Neural crest cell (in vitro differentiated cells): ENCODE measurements at places on chromosomes 4 and X.

GRCh38 chr4:140237616-140238350 is 83.8 kb upstream of the MAML3 start:
- DNase-seq: peak; percentile 63

DNA sequence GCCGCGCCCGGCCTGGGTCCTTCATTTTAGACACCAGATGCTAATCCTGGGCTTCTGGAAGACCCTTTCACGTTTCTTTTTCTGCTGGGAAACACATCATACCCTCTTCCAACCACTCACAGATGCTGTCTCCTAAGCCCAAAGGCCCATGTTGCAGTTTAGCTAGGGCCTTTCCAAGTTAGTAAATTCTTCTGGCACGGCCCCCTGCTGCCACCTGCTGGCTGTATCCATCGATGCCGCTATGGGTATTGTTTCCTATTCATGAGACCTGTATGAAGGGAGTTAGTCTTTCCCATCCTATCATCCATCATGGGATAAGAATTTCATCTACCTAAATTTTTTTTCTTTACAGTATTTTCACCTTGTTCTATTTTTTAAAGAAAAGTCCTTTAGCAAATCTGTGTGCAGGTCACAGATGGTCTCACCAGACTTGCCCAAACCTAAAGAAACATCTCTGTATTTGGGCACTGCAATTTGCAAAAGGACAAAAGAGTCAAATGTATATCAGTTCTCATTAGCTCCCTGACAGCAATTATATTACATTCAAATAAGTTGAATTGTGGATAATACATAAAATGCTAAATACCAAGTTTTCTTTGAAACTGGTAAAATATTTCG is 37.8 kb upstream of the SLC9A7 start:
- peak; percentile 62 for DNase-seq

DNA sequence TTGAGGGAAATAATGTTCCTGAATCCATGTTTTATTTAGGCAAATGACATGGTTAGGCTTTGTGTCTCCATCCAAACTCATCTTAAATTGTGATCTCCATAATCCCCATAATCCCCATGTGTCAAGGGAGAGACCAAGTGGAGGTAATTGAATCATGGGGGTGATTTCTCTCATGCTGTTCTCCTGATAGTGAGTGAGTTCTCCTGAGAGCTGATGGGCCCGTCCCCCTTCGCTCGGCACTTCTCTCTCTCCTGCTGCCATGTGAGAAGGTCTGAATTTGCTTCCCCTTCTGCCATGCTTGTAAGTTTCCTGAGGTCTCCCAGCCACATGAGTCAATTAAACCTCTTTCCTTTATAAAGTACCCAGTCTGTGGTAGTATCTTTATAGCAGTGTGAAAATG is 563.0 kb upstream of the NR3C2 start:
- no peak for DNase-seq

- DNase-seq: no peak
These were observed 20.6 kb upstream of the PPP2R2C start for GRCh38 chr4:6492861-6493657.

DNA sequence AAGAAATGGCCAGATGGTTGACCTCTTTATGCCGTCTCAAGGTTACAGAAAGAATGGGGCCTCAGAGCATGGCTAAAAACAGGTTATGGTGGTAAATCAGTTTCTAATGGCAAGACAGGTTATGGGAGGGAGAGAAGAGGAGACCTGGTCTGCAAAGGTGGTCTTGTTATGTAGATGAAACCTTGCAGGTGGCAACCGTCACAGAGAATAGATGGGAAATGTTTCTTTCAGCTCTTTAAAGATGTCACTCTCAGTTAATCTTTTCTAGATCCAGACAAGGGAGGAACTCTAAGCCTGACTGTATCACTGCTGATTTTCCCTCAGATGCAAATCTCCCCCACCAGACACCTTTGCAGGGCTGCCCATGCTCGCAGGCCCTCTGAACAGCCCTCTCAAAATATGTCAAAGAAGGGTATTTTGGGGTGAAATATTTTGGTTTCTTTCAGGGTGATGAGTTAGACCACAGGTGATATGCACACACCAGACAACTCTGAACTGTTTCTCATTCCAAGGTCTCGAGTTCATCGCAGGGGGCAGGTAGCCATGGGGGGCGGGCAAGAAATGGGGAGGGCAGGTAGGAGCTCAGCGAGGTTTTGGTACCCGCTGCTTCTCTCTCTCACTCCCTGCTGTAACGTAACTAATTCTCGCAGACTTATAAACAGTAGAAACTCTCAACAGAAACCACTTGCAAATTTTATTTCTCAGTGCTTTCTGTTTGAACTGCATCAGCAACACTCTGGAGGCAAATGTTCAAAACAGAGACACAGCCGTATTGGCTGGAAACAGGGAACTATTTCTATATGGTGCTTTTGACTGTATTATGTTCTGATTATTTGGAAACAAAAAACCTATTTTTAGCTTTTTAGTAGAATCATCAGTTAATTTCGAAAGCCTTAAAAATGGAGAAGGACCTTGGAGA is 32.4 kb downstream of the CASP3 start:
- no peak for DNase-seq

DNA sequence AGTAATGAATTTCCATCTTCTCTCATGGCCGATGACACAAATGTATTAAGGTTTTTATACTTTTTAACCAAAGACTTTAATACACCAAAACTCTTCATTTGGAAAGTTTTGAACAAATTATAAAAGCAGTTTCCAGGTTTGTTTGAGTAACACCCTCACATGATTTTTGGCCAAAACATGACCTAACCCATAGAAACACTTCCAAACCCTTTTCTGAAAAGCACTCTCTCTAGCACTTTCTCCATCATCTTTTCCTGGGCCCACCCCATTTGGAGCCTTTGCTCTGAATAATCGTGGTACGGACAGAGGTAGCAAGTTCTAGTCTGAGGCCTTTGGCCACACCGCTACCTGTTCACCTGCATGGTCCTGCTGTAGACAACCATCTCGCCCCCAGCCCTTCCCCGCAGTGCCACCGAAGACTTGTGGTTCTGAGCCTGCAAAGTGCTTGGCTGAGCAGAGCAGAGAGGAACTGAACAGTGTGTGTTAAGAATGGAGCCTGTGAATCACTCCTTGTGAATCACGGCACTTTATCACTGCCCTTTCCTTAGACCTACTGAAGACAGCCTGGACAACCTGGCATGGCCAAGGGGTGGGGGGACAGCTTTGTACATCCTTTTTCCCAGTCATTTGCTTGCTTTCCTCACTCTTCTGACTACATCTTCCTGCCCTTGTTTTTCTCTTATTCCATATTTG is 181.8 kb downstream of the PTTG2 start:
- no peak for DNase-seq
